Activated CD4-positive, alpha-beta memory T cell treated with anti-CD3 and anti-CD28 coated beads for 36 hours (primary cell): ENCODE measurements at places on chromosomes 2 and 18. TPM values are rescaled to one million over a fixed set of nuclear protein-coding genes. Genes with fewer than 3 reads are reported as not detected.

The NXPH2 gene
- not detected for total RNA-seq

- DNase-seq, result no peak
Measured at GRCh38 chr2:218710334-218710686, 325 bp upstream of the TTLL4 start.

The NRP2 gene
- total RNA-seq, result 2.6 TPM

DNA sequence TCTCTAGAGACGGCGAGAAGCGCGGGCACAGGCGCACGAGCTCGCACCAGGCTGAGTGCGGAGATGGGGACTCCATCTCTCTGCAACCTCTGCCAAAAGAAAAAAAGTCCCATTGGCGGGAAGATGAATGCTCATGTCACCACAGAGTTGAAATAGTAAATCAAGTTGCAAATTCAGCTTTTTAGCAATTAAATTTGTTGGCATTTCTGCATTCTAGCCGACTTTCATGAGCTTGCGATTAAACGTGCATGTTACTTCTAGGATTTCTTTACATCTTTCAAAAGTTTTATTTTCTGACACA, 588 bp downstream of the CHAC2 start:
- no peak for DNase-seq

DNA sequence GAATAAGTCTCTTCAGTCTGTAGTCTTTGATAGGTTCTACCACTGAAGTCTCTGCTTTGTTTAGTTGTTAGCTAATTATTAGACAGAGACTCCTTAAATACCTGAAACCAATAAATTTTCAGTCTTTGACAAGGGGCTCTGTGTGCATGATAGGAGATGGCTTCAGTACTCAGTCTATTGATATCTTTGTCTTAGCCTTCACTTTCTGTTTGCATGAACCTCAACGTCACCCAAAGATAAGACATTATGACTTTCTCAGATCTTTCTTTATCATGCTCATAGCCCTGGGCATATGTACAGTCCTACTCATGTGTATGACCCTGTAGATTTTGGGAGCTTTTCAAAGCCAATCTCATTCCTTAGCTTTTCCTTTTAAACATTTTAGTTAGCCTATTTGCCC, 183.5 kb upstream of the GCFC2 start:
- DNase-seq, result no peak
